PC-9 (cell line): ENCODE measurements at places on chromosomes 12 and 14.

- peak; percentile 7 for DNase-seq
These were observed 37.5 kb downstream of the PRORP start for GRCh38 chr14:35159742-35160409.

- no peak for DNase-seq
These were observed 188.0 kb upstream of the SLC16A7 start for GRCh38 chr12:59407799-59408198.

GRCh38 chr12:15322164-15323061, at the start of gene PTPRO:
PTPRO (plus strand) TSS chr12:15322508.
- DNase-seq: no peak

DNA sequence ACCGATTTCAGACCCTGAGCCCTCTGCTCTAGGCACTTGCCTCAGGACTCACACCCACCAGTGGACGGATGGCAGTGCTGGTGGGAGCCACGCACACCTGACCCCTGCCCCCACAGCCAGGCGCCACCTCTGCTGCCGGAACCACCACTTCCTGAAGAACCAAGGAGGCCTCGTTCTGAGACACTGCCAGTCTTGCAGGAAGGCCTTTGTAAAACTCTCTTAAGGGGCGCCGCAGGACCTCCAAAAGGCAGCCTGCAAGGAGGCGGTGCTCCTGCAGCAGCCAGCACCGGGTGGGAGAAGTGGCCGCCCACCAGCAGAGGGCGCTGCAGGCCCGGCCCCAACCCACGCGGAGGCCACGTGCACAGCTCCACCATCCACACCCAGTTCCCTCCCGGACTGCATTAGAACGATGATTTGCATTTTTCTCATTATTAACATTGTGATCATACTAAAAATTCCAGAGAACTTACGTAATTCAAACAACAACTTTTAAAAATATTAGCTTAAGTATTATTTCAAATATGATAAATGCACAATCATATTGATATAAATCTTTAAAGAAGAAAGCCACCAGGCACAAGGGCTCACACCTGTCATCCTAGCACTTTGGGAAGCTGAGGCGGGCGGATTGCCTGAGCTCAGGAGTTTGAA, 12.8 kb downstream of the STX2 start:
- DNase-seq: peak; percentile 49

GRCh38 chr12:68267892-68268396, 14.5 kb upstream of the IL22 start:
- DNase-seq: peak; percentile 56

GRCh38 chr14:94823556-94824341, 53.8 kb upstream of the GSC start:
- DNase-seq: no peak

DNA sequence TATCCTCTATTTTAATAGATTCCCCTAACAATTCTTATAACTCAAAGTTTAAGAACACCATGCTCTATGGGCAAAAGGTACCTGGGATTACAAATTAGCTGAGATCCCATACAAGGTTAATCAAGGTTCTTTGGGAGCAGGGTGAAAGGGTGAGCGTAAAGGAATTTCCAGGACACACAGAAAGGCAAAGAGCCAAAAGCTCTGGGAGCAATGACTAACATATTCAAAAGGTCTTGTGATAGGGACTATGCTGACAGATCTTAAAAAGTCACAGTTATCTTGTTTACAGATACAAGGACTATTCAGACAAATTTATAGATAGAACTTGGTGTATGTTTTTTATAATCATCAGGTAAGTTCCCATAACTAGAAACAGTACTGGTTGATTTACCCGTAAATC, 19.5 kb upstream of the PPFIBP1 start:
- DNase-seq: no peak

GRCh38 chr12:49825360-49825970, 2.7 kb downstream of the NCKAP5L start:
- DNase-seq: no peak

GRCh38 chr14:89646971-89647370, 229.9 kb upstream of the FOXN3 start:
- DNase-seq: no peak

- no peak for DNase-seq
These were observed 110.9 kb downstream of the PAH start for GRCh38 chr12:102806110-102806509.

DNA sequence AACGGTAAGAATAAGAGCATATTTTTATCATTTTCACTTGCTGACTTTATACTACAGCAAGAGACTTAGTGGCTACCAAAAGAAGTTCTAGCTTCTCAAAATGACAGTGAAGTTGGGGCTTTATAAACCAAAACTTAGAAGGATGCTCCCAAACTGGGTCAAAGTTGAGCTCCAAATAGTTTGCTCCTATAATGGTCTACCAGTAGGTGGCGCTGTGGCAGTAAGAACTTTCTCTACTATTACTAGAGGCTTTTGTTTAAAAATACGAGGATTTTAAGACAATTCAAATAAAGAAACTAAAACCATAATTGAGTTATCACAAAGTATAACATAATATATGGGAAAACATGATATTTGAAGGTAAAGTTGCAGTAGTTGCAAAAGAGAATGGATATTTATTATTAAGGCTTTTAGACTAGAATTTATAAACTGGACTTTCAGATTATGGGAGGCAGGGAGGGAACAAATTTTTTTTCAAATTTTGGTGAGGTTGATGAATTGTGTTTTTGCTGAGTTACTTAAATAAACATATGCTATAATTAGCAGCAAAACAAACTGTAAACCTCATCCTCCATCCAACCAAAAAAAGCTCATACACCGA, 75.0 kb downstream of the TGFB3 start:
- peak; percentile 60 for DNase-seq

DNA sequence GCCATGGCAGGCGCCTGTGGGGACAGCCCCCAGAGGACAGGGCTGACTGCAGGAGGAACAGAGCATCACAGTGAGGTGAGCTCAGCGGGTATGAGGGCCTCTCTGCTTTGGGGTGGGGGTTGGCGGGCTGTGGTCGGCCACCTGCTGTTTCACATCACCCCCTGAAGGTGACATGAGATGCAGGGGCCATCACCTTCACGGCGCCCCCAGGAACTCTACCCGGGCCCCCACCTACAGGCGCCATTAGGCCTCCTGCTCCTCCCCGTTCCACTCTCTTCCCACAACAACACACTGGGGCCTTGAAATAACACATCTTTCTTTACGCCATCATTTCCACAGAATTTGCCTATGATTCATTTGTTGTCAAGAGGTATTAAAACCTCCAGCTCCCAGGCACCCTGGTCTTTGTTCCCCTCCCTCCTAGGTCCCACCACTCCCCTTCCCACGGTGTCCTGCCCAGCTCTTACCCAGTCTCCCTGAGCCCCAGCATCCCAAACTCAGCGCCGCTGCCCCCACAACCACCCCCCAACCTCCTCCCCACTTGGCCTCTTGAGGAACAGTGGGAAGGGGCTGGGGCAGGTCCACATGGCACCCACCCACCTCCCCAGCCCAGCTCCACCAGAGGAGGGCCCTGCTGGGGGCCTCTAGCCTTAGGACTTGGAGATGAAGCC, 12.7 kb upstream of the HDAC7 start:
- no peak for DNase-seq

- no peak for DNase-seq
These were observed 199.6 kb upstream of the CNOT2 start for GRCh38 chr12:70043490-70044138.

- DNase-seq: no peak
These were observed 51.4 kb upstream of the SLC6A15 start for GRCh38 chr12:84964048-84964447.

- no peak for DNase-seq
These were observed 291.5 kb upstream of the SRRM4 start for GRCh38 chr12:118689793-118690192.

DNA sequence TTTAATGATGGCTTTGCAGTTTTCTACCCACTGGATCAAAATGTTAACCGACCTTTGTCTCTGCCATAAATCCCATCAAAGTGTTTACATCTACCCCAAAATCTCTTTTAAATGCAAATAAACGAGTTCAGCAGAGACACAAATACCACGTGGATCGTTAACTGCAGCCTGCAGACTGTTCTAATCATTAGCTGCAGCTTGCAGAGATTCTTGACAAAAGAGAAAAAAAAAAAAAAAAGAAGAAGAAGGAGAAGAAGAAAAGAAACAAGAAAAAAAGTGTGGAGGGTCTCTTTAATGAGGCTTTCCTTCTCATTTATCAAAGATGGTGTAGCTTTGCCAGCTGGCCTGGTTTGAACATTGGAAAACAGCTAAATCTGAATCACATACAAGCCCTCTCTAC, 275.7 kb downstream of the NEDD1 start:
- DNase-seq: no peak

GRCh38 chr12:92928421-92928961, 604 bp downstream of the EEA1 start:
- DNase-seq: no peak

DNA sequence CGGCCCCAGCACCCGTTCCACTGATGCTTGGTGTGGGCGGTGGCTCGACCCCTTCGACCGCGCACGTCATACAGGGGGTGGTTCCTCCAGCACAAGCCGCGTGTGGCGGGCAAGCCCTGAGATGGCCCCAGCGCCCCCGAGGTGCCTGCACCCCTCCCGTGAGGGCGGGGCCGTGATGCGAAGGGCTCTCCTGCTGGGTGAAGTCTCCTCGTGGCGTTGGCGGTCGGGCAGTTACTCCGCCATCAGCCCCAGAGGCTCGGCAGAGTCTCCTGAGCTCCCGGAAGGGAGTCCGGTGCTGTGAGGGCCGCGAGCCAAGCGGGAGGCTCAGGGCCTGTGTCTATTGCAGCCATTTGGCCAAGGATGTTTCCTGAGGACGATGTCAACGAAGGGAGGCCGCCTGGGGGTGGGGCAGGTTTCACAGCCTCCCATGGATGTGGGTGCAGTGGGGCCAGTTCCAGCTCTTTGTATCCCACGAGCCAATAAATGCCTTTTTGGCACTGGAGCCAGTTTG, 78.1 kb upstream of the GALNT9 start:
- DNase-seq: no peak

GRCh38 chr14:90788031-90788430, 28.2 kb downstream of the TTC7B start:
- DNase-seq: no peak

DNA sequence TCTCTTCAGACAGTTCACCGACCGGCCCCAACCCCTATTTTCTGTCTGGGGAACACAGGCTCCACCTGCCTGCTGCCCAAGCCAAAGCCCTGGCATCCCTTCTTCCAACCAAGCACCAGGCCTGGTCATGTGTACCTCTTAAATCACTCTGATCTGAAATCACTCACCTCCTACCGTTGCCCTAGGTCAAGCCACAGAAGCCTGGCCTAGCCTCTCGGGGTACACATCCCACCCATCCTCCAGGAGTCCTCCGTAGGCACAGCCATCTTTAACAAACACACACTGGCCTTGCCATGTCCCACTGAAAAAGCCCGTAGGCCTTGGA, 81.8 kb downstream of the IRF2BPL start:
- DNase-seq: no peak

DNA sequence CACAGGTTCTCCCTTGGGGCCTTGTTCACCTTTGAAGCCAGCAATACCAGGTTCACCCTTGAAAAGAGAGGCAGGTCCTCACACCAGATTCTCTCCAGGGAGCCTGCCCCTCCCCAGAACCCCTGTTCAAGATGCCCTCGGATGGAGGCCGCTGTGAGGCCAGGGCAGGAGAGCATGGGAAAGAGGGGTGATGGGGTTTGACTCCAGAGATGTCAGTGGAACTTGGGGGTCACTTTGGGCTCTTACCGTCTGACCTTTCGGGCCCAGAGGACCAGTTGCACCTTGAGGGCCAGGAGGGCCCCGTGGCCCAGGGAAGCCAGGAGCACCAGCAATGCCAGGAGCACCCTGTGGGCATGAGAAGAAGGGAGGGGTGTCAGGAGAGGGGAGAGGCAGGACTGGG, 17.4 kb downstream of the COL2A1 start:
- no peak for DNase-seq

DNA sequence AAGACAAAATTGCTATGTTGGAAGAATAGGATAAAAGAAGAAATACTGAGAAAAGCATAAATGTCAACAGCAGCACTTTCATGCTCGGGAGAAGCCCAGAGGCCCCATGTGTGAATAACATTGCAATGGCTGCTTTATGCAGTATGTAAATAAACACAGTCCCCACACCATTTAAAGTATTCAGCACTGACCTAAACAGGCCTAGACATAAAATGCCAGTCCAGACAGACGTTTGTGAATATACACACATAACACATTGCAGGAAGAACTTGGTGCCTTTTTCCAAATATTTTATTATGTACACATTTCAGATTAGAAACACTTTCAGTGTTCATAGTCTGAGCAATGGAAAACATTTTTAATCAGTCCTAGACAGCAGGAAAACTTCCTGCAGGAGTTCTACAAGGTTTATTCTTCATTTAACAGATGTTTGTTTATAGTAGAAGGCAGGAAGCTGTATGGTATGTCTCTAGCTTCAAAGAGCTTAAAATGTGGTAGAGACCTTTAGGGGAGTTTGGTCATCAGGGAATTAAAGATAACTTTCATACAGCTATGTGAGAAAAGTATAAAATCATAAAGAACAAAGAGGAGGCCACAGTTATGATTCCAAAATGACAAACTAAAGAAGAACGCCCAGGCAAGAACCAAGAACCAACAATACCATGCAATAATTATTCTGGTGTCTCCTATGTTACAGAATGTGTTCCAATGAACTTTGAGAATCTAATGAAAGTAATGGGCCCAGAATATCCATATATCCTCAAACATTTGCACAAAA, 30.6 kb upstream of the SLC38A2 start:
- DNase-seq: no peak

- DNase-seq: no peak
These were observed 29.8 kb downstream of the ERG28 start for GRCh38 chr14:75630695-75631452.

DNA sequence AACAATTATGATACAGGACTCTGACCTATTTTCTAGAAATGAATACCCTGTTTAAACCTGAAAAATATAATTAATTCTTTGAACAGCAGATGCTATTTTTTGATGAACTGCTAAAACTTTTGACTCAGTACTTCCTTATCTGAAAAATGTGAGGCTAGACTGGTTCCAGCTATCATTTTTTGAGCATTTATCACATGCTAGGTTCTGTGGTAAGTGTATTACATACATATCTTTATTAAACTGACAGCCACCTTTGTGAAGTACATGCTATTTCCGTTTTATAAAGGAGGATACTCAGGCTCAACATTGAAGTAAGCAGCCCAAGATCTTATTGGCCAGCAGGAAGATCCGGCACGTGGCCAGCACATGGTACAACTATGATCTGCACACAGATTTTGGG, 459.8 kb upstream of the SEL1L start:
- no peak for DNase-seq

DNA sequence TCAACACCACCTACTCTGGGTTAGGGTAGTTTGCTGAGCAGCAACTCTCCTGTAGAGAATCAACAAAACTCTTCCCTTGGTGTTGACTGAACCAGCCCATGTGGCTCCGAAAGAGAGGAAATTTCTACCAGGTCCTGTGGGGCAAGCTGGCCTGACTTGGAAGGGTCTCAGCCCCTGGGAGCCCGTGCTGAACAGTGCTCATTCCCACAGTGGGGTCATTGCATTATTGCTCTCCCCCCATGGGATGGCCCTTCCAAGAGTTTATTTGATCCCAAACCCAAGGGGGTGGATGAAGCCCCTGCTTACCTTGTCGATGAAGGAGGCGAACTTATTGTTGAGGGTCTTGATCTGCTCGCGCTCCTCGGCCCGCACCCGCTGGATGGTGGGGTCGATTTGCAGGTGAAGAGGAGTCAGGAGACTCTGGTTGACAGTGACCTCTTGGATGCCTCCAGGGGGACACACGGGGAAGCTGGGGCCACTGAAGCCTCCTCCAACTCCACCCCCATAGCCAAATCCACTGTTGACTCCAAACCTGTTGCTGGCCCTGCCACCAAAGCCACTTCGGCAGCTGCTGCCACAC, 580 bp downstream of the KRT75 start:
- DNase-seq: no peak
